ENCODE measurements at places on chromosomes 13 and 19. TPM values are rescaled to one million over a fixed set of nuclear protein-coding genes. Genes with fewer than 3 reads are reported as not detected.

- no peak overlapping the region for H3K27ac ChIP-seq
- peaks cover 7% of the 10 kb centered on the region for H3K36me3 ChIP-seq
- DNase-seq: no peak
Observed at GRCh38 chr19:3923912-3924311, 9.0 kb upstream of the NMRK2 start.

GRCh38 chr13:33256148-33256840, 29.3 kb downstream of the STARD13 start:
- no peaks in the 10 kb centered on the region for H3K27me3 ChIP-seq
- no peak overlapping the region for H3K27ac ChIP-seq
- H3K4me3 ChIP-seq: no peak overlapping the region
- no peak for DNase-seq

DNA sequence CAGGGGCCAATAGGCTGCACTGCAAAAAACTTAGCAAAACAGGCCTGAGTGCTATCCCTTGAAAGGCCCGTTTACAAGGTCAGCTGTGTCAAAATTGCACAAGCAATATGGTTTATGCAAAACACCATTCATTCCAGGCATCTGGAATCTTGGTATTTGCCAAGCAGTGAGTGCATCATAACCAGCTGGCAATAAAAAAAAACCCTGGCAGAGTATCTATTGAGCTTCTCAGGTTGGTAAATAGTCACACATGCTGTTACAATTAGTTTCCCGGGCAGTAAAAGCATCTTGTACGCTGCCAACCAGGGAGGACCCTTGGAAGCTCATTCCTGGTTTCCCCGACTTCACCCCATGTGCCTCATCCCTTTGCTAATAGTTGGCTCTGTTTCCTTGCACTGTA, 21.3 kb downstream of the ZNF77 start:
- peaks cover 12% of the 10 kb centered on the region for H3K4me1 ChIP-seq
- H3K27ac ChIP-seq: peak overlapping the region; percentile 46
- H3K27me3 ChIP-seq: no peaks in the 10 kb centered on the region
- H3K36me3 ChIP-seq: peaks cover 26% of the 10 kb centered on the region

GRCh38 chr13:44422755-44423643, 49.4 kb downstream of the SERP2 start:
- no peaks in the 10 kb centered on the region for H3K4me1 ChIP-seq
- H3K27me3 ChIP-seq: no peaks in the 10 kb centered on the region
- H3K4me3 ChIP-seq: no peak overlapping the region

DNA sequence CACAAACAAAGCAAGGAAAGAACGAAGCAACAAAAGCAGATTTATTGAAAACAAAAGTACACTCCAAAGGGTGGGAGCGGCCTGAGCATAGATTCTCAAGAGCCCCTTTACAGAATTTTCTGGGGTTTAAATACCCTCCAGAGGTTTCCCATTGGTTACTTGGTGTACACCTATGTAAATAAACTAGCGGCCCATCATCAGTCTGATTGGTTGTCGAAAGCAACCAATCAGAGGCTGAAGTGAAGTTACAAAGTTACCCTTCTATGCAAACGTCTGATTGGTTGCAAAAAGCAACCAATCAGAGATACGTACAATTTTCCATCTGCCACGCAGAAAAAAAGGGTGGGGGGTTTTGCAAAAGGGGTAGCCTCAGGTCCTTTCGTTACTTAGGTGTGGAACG, 96.3 kb upstream of the UBAC2 start:
- no peak overlapping the region for H3K27ac ChIP-seq
- DNase-seq: no peak
- H3K4me3 ChIP-seq: no peak overlapping the region
- H3K27me3 ChIP-seq: no peaks in the 10 kb centered on the region
- H3K4me1 ChIP-seq: no peaks in the 10 kb centered on the region

DNA sequence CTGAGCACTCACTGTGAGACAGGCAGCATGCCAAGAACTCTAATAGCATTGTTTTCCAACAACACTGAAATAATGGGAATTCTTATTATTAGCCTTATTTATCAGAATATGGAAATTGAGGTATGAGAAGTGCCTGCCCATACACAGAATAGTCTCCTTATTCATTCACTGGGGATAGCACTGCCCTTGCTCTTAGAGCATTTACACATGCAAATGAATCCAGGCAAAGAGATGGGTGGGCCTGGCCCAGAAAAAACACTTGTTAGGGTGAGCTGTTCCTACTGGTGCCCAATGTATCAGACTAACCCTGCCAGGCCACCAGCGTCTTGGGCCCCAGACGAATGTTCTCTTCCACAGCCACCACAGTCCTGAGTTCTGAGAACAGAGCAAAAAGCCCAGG, 112.9 kb downstream of the TUBA3C start:
- no peaks in the 10 kb centered on the region for H3K36me3 ChIP-seq
- no peak for DNase-seq
- no peak overlapping the region for H3K4me3 ChIP-seq
- no peak overlapping the region for H3K27ac ChIP-seq

DNA sequence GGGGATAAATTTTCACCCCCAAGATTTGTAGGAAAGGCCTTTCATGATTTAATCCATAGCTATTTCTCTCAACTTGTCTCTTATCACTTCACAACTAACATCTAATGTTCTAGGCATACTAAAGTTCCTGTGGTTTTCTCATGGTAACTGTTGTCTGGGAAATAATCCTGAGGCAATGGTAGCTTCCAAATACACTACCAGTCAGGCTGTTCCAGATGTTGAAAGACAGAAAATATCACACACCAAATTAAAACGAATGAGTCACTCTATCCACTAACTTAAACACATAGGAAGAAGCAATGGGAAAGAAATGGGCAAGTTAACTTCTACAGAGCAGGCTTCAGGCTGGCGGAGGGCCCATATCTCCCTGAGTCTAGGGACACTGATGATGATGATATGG, 77.7 kb upstream of the MYO16 start:
- H3K27ac ChIP-seq: no peak overlapping the region
- no peak for DNase-seq
- peaks cover 72% of the 10 kb centered on the region for H3K27me3 ChIP-seq
- H3K4me1 ChIP-seq: no peaks in the 10 kb centered on the region

- no peaks in the 10 kb centered on the region for H3K27me3 ChIP-seq
- DNase-seq: no peak
- no peak overlapping the region for H3K27ac ChIP-seq
Observed at GRCh38 chr13:39462906-39463305, 140.1 kb downstream of the LHFPL6 start.

GRCh38 chr13:110458594-110459365, 102.7 kb downstream of the RAB20 start:
- H3K4me3 ChIP-seq: no peak overlapping the region
- H3K27me3 ChIP-seq: no peaks in the 10 kb centered on the region
- peaks cover 14% of the 10 kb centered on the region for H3K36me3 ChIP-seq
- H3K27ac ChIP-seq: no peak overlapping the region
- peaks cover 7% of the 10 kb centered on the region for H3K4me1 ChIP-seq

DNA sequence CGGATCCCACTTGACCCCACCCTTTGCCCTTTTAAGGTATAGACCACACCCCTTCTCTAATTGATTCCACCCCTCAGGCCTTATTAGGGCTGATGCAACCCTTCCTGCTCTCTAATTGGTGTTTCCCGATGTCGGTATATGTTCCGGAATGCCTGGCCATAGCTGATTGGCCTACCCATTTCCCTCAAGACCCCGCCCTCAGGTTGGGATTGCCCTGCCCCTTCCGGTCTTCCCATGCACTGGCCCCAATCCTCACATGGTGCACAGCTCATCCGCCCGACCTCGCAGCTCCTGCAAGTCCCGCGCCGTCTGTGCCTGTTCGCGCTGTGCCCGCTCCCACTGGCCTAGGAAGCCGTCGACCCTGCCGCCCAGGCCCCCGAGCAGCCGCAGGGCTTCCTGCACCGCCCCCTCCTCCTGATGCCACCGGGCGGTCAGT, 18.1 kb downstream of the TSKS start:
- no peak overlapping the region for H3K27ac ChIP-seq
- no peak for DNase-seq
- no peaks in the 10 kb centered on the region for H3K4me1 ChIP-seq
- no peaks in the 10 kb centered on the region for H3K27me3 ChIP-seq
- H3K4me3 ChIP-seq: no peak overlapping the region

DNA sequence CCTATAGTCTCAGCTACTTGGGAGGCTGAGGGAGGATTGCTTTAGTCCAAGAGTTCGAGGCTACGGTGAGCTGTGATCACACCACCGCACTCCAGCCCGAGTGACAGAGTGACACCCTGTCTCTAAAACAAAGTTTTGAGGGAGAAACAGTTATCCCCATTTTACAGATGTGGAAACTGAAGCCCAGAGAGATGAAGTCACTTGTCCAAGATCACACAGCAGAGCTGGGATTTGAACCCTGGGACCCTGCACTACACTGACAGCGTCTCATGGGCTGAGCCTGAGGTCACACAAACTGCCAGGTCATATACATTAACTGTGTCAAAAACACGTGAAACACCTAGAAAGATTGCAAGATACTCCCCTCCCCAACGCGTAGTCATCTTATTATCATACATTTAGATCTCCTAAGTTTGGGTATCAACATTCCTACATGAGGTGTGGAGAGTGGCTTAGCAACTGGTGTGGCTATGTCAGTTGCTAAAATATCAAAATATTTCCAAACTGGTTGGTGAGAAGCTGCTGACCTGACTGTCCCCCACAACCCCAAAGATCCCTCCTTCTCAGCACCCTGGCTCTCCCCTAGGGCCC, 8.2 kb downstream of the FCGBP start:
- DNase-seq: no peak
- no peak overlapping the region for H3K27ac ChIP-seq
- H3K36me3 ChIP-seq: no peaks in the 10 kb centered on the region
- H3K27me3 ChIP-seq: peaks cover 17% of the 10 kb centered on the region
- H3K4me3 ChIP-seq: no peak overlapping the region

DNA sequence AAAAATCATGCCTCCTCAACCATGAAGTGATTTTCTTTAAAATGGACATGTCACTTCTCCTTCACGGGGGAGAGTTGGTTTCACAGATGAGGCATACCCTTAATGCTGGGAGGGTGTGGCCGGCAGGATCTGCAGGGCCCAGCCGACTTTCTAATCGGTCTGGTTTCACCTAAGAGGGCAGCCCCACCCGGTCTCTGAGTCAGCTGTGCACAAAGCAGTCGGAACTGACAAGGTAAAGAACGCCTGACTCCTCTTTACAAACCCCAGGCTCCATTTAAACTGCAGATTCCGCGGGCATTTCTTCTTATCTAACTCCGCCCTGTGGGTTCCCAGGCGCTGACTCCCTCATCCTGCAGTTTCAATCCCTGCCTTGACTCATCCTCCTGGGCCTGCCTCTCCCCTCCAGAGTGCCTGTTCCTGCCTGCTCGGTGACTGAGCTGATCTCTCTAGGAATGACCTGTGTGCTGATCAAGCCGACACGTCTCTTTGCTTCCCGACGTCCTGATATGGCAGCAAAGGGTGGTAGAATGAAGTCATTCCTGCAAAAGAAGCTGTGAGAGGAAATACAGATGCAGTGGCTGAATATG, 63.4 kb downstream of the EFNB2 start:
- H3K27me3 ChIP-seq: no peaks in the 10 kb centered on the region
- DNase-seq: peak; percentile 94
- peak overlapping the region; percentile 58 for H3K27ac ChIP-seq
- peaks cover 10% of the 10 kb centered on the region for H3K4me1 ChIP-seq
- peak overlapping the region; percentile 61 for H3K4me3 ChIP-seq

- H3K4me1 ChIP-seq: no peaks in the 10 kb centered on the region
- no peak overlapping the region for H3K27ac ChIP-seq
- H3K36me3 ChIP-seq: no peaks in the 10 kb centered on the region
- no peak for DNase-seq
- no peak overlapping the region for H3K4me3 ChIP-seq
Observed at GRCh38 chr19:5993201-5993600, 15.3 kb upstream of the RANBP3 start.

- peaks cover 14% of the 10 kb centered on the region for H3K4me1 ChIP-seq
- no peaks in the 10 kb centered on the region for H3K36me3 ChIP-seq
- peak overlapping the region; percentile 3 for H3K4me3 ChIP-seq
- DNase-seq: no peak
Observed at GRCh38 chr19:38250821-38251563, 5.2 kb downstream of the PPP1R14A start.

DNA sequence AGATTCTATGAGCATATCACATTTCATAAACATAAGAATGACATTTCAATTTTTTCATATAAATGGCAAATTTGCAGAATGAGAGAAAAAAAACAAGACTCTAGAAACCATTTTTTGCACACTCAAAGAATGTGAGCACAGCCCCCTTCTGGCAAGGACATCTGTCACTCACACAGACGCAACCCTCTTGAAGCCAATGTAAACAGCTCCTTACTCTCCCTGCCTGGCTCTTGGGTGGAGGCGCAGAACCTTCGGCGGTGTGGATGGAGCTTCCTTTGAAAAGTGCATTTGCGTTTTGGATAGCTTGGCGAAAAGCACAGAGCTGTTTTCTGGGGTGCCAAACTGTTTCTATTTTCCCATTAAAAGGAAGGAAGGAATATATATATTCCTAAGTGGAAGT, 367.6 kb upstream of the TSHZ3 start:
- DNase-seq: no peak
- no peaks in the 10 kb centered on the region for H3K27me3 ChIP-seq
- H3K36me3 ChIP-seq: no peaks in the 10 kb centered on the region
- no peaks in the 10 kb centered on the region for H3K4me1 ChIP-seq
- H3K27ac ChIP-seq: no peak overlapping the region
- H3K4me3 ChIP-seq: no peak overlapping the region

DNA sequence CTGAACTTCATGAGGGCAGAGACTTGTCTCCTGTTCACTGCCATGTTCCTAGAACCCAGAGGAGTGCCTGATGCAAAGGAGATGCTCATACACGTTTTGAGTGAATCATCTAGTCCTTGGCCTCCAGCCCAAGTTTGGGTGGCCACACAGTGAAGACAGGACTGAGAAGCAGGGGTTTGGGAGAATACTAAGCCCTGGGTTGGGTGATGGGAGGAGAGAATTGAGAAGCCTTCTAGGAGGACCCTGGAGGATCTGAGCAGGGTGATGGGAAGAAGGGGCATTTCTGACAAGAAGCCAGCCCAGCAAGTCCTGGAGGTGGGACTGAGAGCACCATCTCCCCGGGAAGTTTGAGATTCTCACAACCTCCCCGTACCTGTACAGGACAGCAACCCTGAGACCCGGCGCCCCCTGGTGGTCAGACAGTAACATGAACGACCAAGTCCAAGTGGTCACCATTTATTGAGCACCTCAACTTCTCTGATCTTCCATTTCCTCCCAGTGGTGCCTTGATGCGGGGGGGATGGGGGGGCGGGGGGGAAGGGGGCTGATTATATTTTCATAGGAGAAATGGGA, 11.0 kb downstream of the CTU1 start:
- peaks cover 33% of the 10 kb centered on the region for H3K36me3 ChIP-seq
- H3K27me3 ChIP-seq: no peaks in the 10 kb centered on the region
- H3K4me3 ChIP-seq: no peak overlapping the region
- peak; percentile 87 for DNase-seq
- H3K27ac ChIP-seq: no peak overlapping the region

ZNF154 gene
- total RNA-seq: not detected

ZNF577 gene
- 6.3 TPM for total RNA-seq

ZNF540 gene
- total RNA-seq: 1.1 TPM

KLK4 gene
- total RNA-seq: not detected

COG3 gene
- total RNA-seq: 44.1 TPM

DYRK1B gene
- 14.3 TPM for total RNA-seq

CGB8 gene
- total RNA-seq: not detected

EHD2 gene
- total RNA-seq: 104 TPM

RFPL4A gene
- total RNA-seq: not detected

PCDH8 gene
- total RNA-seq: not detected

SPTBN4 gene
- total RNA-seq: 0.63 TPM

ZNF726 gene
- total RNA-seq: 1.0 TPM

TMEM38A gene
- 4.5 TPM for total RNA-seq

FSD1 gene
- not detected for total RNA-seq

All from MCF 10A (cell line).